ENCODE measurements at places on chromosomes 12 and 14.

GRCh38 chr12:27347779-27348178, 15.1 kb downstream of the BMAL2 start:
- DNase-seq: no peak

DNA sequence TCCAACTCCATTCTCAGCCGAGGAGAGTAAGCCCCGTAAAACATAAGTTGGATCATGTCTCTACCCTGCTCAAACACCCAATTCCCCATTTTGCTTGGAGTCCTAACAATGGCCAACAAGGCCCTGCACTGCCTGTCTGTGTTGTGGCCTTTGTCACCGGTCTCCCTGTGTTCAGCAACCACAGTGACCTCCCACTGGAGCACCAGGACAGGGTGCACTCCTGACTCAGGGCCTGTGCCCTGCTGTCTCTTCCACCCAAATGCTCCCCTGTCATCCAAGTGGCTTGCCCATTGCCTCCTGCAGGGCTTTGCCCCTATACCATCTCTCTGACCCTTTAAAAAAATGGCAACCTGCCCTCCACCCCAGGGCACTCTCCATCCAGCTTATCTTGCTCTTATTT, 4.4 kb upstream of the KRT85 start:
- DNase-seq: no peak

DNA sequence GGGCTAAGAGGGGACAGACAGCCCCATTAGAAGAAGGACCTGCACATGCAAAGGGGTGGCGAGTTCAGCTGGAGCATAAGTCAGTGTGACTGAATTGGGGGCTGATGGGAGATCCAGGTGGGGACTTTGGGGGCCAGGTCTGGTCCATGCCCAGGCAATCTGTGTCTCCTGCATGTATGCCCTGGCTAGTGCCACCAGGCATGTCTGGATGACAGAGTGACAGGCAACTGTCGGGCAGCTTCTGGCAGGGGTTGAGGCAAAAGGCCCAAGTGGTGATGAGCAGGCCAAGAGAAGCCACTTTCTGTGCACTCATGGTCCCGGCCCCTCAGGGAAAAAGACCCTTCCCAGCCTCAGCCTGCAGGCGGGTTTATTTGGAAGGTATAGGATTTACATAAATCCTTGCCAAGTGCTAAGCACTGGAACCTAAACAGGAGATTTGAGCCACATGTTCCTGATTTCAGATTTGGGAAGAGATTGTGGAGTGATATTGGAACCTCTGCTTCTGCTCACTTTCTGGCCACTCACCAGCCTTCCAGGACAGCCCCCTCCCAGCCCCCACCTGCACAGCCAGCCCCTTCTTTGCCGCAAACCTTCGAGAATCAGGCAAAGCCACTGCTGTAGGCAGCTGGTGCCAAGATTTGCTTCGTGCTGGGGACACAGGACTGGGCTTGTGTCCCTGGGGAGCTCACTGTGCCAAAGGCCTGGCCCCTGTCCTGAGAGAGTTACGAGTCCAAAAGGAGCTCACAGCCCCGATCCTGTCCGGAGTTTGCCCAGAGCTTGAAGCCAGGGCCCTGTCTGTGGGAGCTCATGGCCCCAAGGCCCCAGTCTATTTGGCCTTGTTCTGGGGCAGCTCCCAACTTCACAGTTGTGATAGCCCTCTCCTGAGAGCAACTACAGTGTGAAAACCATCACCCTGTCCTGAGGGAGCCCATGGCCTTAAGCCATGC, 232.5 kb upstream of the RTL1 start:
- DNase-seq: no peak

DNA sequence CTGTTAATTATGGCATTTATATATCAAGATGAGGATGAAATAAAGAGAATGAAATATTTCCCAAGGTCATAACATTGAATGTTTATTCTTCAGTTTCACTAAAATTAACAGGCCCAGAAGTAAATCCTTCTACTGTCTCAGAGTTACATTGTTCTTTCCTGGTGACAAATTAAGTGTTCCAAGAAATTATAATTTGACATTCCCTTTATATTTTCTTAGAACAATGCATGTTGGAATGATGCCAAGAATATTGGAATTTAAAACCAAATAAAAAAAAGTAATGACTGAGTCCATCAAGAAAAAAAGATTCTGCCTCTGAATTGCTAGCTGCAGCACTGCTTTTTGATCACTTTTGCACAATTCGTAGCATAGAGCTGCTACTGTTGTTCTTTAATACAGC, 152.1 kb downstream of the METTL25 start:
- no peak for DNase-seq

GRCh38 chr12:21607701-21608100, 3.1 kb upstream of the GYS2 start:
- DNase-seq: no peak

DNA sequence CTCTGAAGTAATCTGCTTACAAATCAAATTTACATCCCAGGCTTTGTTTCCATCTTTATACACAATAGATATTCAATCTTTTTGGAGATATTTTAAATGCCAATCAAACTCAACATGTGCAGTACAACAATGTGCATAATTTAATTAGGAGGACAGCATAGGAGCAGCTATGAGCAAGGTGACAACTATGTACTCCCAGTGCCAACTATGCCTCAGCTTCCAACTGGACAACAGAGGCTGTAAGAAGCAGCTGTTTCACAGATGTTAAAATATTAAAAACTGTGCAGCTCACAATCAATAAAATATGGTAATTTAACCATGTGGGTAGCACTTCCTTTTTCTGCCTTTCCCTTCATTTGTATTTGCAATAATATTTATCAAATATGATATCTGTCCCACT, 99.9 kb downstream of the ST8SIA1 start:
- DNase-seq: no peak

DNA sequence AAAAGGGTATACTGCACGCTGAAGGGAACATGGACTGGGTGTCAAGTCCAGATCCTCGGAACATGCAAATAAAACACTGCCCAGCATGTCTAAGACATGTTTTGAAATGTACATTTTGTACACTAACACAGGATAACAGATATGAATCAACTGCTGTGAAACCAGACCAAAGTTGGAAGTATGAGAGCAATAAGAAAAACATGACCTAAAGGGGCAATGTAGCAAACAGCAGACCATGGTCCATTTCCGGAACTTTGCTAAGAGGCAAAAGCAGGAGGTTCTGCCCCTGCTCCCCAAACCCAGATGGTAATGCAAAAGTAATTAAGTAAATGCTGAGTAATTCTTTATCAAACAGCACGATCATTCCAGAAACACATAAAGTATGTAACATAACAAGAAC, 125.2 kb downstream of the SLC25A21 start:
- no peak for DNase-seq
